ENCODE measurements at places on chromosomes 4 and X. TPM values are rescaled to one million over a fixed set of nuclear protein-coding genes. Genes with fewer than 3 reads are reported as not detected.

MAGEA2 gene
- total RNA-seq: not detected

FAM200B gene
- total RNA-seq: 38.9 TPM

F8A1 gene
- total RNA-seq: not detected

NUP62CL gene
- 10.8 TPM for total RNA-seq

GSTCD gene
- 20.8 TPM for total RNA-seq

PABPC4L gene
- total RNA-seq: 1.1 TPM

QRFPR gene
- 0.40 TPM for total RNA-seq

GAGE2A gene
- total RNA-seq: not detected

SCLT1 gene
- total RNA-seq: 7.0 TPM

GRCh38 chrX:148813967-148814366 is 313.6 kb downstream of the AFF2 start:
- no peak for DNase-seq

DNA sequence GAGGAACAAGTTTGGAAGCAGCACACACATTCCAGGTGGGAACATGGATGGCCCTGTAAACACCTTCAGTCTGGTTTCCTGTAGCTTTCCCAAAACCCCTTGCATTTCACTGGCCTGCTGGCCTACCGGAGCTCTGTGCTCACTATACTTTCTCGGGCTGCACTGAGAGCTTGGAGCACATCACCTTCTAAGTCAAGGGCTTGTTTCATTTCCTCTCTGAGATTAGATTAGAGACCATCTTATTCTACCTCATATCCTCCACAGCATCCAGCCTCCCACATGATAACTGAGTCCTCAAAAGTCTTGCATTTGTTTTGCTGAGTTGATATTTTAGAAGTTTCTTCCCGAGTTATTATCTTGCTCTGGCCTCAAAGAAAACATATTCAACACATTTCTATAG is 147.7 kb downstream of the RASL11B start:
- no peak for DNase-seq

DNA sequence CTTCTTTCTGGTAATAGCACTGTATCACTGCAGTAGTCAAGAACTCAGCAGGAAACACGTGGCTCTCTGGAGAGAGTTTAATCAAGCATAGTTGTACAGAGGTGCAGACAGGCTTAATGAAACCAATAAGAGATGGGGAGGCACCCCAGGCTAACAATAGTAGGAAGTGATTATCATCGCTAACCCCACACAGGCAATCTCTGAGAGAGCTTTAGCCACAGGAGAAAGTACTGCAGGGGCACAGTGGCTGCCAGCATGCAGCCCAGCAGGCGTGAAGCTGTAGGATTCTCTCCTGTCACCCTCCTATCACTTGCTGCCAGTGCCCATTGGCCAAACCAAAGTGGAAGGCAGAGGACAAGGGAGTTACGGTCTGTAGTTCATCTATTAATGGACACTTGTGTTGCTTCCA is 450.0 kb upstream of the RASGEF1B start:
- no peak for DNase-seq

DNA sequence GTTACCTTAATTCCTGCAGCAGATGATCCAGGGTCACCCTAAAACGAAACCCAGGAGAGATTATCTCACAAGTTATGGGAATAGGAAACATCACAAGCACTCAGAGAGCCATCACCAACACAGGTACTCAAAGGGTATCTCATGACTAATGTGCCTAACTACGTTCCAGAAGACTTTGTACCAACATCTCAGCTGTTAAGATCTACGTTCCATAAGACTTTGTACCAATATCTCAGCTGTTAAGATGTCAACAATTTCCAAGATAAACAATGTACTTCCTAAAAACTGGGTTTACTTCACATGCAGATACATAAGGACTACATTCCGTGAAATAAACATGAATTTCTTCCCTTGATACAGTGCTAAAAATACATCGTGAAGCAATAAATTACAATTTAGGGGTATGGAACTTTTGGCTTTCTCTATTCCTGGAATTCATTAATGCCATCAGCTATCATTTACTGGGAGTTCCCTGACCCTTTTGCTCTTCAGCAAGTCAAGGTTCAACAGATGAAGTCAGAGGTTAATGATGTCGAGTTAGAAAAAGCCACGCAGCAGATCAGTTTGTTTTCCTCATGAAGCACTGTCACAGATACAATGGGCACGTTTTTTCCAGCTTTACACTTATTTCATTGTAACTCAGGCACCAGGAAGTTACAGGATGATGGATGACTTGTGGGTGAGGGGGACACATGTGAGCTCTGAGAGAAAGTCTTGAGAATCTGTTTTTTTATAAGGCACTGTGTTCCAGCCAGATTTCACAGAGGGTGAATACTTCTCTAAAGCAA is 127.0 kb upstream of the ETNPPL start:
- DNase-seq: no peak

GRCh38 chr4:148235809-148236208 is 206.4 kb downstream of the NR3C2 start:
- DNase-seq: no peak

DNA sequence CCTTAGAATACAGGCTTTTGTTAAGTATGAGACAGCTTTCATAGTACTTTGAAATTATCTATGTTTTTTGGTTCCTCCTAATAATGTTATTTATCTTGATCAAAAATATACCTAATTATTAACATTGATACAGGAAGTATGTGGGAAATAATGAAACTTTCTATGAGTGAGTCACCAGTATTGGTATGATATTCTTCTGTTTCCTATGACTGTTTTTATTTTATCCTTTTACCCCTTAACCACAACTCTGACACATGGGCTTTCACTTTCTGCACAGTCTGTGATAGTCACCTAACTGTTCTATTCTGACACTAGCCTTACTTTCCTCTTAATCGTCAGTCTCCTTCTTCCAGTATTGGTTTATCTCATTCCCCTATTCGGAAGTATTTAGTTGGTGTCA is 4.7 kb downstream of the THAP9 start:
- no peak for DNase-seq

GRCh38 chr4:151983854-151984253 is 223.0 kb upstream of the GATB start:
- DNase-seq: no peak

DNA sequence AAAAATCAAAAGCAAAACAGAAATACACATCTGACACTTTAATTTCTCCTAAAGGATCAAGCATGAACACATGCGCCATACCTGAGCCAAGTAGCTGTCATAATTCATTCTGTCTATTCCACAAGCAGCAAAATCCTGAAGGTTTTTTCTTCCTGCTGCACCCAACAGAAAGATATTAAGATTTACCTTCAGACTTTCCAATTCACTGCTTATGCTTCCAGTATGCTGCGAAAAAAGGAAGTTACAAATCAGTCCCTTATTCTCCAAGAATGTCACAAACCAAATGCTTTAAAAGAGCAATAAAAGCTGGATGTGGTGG is 29.2 kb upstream of the FGFBP2 start:
- no peak for DNase-seq

DNA sequence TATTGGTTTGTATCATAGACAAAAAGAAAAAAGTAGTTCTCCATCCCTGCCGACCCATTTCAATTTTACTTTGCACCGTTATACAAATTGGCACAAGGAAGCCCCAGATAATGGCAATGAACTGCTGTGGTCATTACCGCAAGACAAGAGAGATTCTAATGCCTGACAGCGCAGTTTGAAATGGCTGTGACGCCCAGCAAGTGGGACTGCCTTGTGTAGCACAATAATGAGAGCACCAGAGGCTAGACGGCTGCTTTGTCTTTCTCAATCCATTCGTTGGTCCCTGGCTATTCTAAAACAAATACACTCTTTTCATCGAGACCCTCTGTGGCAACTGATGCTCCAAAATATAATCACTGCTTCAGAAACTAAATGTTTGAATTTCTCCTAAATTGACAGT is 192.4 kb upstream of the NEIL3 start:
- DNase-seq: no peak

DNA sequence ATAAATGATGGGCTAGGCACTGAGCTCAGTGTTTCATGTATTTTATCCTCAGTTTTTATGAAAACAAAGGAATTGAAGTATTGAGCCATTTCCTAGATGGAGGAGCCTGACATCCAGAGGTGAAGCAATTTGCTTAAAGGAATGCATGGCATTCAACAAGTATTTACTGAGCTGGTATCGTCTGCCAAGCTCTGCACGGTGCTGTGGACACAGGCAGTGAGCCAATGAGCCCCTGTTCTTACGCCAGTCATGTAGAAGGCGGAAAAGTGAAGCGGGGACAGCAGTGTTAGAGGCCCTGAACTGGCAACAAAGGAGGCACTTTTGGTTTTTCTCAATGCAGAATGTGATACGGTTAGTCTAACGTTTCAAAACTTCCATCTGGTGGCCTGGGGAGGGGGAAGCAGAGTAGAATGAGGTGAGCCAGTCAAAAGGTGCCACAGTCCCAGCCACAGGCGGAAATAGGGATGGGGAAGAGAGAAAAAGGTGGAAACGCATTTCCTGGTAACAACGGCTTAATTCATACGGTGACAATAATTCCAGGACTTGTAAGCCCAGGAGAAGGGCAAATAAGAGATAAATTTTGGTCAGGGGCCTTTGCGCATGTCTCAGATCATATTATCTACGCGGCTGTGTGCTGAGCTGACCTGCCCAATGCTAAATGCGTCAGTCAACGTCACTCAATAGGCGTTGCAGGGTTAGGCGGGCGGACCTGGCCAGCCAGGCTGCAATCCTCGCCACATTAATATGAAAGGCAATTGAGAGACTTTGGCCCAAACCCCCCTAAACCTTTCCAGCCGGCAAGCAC is 133.9 kb downstream of the AFAP1 start:
- peak; percentile 95 for DNase-seq

DNA sequence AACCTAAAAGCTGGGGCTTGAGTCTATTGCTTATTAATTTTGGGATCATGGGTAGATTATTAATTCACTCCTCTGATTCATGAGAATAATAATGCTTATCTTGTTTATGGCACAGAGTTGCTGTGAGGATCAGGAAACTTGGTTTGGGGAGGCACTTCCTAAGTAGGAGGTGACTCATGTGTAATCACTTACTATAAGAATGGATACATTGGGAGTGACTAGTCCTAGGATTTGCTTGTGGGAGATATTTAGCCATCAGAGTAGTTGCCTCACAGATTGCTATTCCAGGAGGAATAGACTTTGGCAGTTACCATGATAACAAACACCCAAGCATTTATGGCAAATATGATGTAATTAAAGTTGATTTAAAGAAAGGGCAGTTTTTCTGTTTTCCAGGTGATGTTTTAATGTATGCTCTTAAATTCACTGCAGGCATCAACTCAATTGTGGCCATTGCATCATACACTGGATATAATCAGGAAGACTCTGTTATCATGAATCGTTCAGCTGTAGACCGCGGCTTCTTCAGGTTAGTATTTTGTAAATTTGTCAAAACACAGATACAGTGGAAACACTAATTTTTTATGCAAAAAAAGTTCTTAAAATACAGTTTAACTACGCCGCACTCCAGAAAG is 41.9 kb downstream of the POLR2B start:
- DNase-seq: no peak

DNA sequence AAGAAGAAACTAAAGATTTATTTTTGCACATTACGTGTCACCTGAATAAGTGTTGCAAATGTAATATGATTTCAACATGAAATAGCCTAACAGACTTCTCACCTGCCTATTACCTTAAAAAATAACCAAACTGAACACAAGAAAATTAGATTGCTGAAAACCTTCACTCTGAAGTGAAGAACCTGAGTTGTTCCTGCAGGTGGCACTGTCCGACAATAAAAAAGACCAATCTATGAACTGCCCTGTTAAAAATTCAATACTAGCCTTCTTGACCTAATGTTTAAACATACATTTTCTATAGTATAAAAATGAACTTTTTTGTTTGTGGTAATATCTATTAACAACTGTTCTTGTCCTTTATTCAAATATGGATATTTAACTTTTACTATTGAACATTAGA is 69.2 kb upstream of the PNPLA4 start:
- no peak for DNase-seq

DNA sequence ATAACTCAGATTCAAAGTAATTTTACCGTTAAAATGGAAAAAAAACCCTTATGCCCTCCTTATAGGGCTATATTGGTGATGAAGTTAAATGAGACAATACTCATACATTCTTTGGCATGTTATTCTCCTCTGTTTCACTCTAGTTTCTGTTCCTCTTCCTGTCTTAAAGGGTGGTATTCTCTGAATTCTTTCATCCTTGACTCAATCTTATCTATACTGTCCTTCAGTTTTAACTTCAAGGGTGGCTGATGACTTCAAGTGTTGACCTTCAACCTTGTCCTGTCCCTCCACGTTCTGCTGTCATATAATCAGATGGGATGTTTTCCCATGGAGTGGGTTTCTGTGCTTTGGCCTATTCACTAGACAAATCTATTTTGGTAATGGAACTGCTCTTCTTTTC is 44.0 kb downstream of the ZNF518B start:
- no peak for DNase-seq

DNA sequence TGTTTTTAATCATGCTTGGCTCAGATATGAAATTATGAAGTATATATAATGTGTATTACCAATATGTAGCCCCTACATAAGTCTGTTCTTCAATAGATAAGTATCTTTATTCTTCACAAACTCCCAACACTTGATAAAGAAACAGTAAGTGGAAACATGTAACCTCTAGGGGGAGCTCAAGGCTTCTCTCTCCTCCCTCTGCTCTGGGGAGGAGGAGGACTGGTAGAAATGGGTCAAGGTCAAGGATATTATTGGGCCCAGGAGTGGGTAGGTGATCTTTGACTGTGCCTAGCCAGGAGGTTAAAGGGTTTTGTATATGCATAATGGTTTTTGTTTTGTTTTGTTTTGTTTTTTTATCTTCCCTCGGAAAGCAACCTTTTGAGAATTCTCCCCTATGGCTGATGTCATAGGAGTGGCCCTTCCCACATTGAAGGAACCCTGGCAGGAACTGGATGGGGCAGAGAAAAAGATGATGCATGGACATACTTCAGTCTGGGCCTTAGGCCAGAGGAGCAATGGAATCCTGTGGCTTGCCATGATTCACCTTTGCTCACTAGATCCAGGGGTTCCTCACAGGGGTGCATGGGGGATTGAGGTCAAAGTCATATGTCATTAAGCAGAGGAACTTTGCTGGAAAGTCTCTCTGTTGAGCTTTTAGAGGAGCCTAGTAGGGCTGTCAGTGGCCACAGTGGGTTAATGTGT is 460.3 kb downstream of the MID1IP1 start:
- DNase-seq: no peak

DNA sequence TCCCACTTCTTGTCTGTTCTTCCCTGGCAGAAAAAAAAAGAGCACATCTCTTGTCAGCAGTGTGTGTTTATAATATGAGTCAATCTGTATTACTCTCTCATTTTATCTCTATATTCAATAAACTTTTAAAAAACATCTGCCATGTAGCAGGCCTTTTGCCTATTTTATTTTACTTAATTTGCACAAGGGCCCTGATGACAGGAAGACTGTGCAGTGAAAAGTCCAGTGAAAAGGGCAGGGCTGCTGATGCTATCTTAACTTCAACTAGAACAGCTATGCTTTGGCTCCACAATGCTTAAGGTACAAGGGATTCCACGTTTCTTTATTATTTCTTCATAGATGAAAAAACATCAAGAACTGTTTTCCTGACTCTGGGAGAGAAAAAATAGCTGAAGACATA is 97.0 kb upstream of the DGKK start:
- no peak for DNase-seq

All from prostate gland (tissue), 2 donors.